ENCODE measurements at places on chromosomes 2 and 18.

- no peak for DNase-seq
Measured at GRCh38 chr2:126761981-126762878, 106.3 kb downstream of the GYPC start.

DNA sequence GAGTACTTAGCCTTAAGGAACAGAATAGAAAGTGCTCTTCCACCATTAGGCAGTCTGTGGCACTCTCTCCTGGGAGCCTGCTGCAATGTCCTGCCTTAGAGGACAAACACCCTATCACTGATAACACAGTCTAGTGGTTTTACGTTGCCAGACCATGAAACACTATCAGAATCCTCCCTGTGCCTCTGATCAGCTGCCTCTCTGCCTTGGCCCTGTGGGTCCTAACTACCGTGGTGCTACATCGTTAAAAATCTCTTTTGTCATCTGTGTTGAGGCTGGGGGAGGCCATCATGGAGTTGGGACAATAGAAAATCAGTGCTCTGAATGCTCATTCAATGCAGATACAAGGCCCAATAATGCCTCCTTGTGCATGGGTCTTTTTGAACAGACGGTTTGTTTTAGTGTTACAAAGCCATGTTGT lies 11.9 kb upstream of the APCDD1 start:
- DNase-seq, result no peak

DNA sequence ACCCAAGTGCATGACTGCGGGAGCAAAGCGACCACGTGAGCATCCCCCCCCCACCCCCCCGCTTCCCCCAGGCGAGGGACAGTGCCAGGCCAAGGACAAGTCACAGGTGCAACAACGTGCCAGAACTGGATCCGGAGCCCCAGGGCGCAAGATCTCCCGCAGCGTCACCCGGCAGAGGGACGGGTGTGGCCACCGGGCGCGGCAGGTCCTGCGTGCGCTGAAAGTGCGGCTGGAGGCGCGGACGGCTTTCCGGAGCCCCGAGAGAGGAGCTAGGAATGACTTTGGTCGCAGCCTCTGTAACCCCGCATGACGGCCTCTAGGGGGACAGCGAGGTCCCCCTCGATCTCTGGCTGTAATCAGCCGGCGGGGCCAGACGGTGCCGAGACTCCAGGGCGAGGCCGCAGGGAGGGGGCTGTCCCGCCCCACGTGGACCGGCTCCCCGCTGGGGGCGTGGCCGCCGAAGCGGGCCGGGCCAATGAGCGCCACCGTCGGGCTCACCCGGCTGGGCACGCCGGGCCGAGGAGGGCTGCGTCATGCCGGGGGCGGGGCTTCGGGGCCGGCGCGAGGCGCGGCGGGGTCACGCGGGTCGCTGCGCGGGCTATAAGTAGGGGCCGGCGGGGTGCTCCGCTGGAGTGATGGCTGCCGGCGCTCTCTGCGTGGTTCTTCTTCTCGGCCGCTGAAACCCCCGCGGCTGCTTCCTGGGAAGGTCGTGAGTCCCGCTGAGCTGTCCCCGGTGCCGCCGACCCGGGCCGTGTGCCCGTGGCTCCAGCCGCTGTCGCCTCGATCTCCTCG lies at the start of gene SLC20A1:
Gene SLC20A1 (plus strand): TSS at position 630 of the 792 bp plus-strand sequence. CDS start 890 bp downstream, outside the sequence.
- DNase-seq, result no peak

GRCh38 chr2:79715338-79715737 lies 202.5 kb downstream of the CTNNA2 start:
- no peak for DNase-seq

- no peak for DNase-seq
Measured at GRCh38 chr2:111029181-111029927, 91.4 kb upstream of the BCL2L11 start.

DNA sequence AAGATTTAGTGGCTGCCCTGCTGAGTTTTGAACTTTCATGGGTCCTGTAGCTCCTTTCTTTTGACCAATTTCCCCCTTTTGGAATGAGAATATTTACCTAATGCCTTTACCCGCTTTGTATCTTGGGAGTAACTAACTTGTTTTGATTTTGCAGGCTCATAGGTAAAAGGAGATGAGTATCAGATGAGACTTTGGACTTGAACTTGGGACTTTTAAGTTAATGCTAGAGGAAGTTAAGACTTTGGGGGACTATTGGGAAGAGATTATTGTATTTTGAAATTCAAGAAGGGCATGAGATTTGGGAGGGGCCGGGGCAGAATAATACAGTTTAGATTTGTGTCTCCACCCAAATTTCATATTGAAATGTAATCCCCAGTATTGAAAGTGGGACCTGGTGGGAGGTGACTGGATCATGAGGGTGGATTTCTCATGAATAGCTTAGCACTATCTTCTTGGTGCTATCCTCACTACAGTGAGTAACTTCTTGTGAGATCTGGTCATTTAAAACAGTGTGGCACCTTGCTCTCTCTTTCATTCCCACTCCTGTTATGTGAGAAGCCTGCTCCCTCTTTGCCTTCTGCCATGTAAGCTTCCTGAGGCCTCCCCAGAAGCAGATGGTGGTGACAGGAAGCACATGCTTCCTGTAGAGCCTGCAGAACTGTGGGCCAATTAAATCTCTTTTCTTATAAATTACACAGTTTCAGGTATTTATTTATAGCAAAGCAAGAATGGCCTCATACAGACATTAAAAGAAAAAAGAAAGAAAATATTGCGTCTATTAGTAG lies 6.1 kb downstream of the ADI1 start:
- DNase-seq, result no peak

DNA sequence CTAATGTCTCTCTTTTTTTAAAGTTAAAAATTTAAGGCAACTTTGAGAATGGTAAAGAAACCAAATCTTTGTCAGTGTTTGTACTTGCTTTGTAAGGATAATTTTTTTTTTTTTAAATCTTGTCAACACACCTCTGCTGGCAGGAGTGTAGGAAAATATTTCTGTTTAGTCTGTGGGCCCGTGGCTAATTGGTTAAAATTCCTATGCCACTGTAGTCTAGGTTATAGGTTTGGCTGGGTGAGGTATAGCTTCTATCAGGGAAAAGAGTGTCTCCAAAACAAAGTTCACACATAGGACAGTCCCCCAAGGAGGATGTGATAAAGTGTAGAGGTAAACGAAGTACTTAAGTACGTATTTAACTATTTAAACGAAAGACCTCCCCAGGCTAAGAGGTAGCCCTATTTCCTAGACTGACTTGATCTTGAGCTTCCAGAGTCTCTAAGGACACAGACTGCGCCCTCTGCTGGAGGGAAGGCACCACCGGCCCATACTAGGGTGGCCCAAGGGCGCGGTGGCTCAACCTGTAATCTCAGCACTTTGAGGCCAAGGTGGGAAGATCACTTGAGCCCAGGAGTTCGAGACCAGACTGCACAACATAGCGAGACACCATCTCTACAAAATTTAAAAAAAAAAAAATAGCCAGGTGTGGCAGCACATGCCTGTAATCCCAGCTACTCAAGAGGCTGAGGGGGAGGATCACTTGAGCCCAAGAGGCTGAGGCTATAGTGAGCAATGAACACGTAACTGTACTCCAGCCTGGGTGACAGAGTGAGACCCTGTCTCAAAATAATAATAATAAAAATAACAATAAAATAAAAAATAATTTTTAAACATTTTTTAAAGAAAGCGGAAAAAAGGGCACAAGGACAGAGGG lies 8.9 kb downstream of the TEX44 start:
- no peak for DNase-seq

- no peak for DNase-seq
Measured at GRCh38 chr2:20471148-20471547, 24.3 kb downstream of the RHOB start.

DNA sequence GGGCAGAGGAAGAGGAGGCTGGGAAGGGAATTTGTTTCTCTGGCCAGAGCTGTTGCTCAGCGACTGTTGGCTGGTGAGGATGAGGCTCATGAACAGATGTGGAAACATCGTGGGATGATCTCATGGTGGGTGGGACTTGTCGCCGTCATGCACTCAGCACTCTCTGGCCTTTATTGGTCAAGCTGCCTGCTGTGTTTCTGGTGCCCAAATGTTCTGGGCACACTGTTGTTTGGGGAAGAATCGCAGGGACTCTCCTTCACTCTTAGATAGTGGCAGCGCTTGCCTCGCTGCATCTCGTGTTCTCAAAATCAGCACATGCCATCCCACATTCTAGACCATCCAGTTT lies 145.6 kb downstream of the AGAP1 start:
- DNase-seq, result peak; percentile 57

GRCh38 chr2:26629346-26629630 lies 11.9 kb downstream of the CIB4 start:
- no peak for DNase-seq

DNA sequence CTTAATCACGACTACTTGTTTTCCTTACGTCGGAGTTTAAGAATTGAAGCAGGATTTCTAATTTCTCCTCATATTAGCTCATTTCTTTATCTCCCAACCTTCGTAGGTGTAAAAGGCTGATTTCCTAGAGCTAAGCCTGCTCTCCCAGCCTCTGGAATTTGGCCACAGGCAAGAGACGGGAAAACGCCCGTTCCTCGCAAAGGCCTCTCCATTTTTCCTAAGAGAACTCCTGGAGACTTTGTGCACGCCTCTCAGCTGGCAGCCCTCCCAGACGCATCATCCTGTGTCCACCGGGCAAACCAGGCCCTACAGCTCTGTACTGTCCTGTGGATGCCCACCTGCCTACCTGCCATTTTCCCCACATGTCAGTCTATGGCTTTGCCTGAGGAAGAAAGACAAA lies 106.3 kb downstream of the FTCDNL1 start:
- DNase-seq, result no peak

DNA sequence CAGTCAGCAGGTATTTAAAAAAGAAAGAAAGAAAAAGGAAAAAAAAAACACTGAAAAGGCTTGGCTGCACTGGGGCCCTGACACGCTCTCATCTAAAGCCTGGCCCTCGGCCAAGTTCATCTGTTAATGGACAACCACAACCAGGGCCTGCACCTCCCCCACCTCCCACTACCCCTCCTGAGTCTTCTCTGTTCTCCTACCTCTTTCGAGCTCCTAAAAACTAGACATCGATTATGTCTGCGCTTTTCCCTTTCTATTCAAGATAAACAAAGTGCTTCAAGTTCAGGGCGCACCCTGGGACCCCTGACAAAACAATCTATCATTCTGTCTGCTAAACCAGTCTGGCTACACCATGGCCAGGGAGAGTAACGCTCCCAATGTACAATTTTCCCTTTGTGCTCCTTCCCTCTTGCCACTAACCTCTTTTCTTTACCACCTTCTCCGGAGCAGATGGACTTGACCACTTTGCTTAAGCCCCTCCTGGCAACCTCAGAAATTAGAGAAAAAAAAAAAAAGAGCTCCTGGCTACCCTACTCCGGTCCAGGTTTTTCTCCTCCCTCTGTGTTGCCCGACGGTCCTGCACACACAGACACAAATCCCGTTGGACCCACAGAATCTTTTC lies 22.7 kb downstream of the BCL11A start:
- DNase-seq, result no peak

GRCh38 chr2:133085646-133086045 lies 415.6 kb upstream of the LYPD1 start:
- no peak for DNase-seq

DNA sequence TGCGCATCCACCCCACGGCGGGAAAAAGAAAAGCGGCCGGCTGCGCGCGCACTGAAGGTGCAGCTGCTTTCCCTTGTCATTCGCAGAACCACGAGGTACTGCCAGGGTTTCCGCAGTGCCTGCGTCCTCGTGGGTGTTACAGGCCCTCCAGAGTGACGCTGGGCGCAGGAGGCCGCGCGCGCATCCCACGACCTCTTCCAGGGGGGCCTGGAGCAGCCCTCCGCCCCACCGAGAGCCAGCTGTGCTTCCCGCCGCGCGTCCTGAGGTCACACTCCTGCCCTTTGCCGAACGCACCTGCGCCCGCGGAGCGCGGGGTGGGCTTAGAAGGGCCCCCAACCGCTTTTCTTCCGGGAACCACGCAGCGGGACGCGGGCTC lies 378 bp upstream of the IAH1 start:
- DNase-seq, result no peak

- no peak for DNase-seq
Measured at GRCh38 chr2:200455958-200456421, 53.9 kb downstream of the KCTD18 start.

DNA sequence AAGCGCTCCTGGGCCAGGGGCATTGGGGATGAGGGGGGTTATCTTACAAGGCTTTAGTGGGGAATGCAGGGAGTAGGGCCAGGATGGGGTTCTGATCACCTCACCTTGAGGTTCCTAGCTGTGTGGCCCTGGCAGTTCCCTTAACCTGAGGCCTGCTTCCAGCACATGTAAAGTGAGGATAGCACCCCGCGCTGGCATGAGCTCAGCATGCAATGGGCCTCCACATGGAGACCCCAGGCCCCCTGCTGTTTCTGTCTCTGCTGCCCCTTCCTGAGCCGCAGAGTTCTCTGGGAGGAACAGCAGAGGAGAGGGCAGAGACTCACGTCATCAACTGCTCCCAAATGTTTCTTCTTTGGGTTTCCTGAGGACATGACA lies 8.6 kb upstream of the TEX51 start:
- DNase-seq, result no peak

GRCh38 chr2:109210431-109211200 lies 81.6 kb downstream of the SH3RF3 start:
- no peak for DNase-seq

DNA sequence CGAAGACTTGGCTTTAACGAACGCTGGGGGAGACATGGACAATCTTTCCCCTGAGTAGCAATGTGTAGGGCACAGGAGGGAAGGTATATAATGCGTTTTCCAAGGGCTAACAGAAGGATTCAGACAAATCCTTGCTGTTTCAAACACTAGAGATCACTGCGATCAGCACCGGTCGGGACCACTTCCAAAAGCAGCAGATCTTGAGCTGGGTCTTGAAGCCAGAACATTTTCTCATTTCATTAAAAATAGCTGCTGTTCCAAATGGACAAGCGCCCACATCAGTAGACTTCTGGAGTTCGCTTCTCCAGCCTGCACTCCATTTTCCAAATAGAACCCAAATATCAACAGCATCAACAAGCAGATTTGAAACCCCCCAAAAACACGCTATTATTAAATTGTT lies 65.1 kb upstream of the MAPRE2 start:
- DNase-seq, result no peak

GRCh38 chr2:9488583-9489547 lies 14.5 kb downstream of the IAH1 start:
- no peak for DNase-seq

- no peak for DNase-seq
Measured at GRCh38 chr2:38074764-38075506, 1.0 kb downstream of the CYP1B1 start.

GRCh38 chr2:62344472-62344871 lies 148.6 kb downstream of the B3GNT2 start:
- DNase-seq, result no peak

- DNase-seq, result no peak
Measured at GRCh38 chr2:30436859-30437435, 10.1 kb upstream of the LCLAT1 start.

DNA sequence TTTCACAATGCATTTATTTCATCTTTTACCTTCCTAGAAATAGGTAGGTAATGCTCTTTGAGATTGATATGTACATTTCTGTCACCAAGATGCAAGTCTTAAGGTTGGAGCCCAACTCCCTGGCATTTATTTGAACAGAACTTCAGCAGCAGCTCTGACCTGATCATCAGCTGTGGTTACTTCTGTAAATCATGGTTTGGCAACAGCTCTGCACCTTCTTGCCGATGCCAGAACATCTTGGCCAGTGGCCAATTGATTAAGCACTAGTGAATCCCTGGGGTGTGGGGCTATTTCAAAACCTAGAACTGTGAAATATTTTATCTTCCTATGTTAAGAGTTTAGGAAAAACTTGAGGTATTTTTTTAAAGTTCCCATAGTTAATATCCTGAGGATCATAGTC lies 124.8 kb upstream of the NYAP2 start:
- no peak for DNase-seq
